ENCODE measurements at places on chromosomes 7 and 10.

- no peak for DNase-seq
These were observed 63.1 kb downstream of the MTPAP start for GRCh38 chr10:30285970-30286369.

DNA sequence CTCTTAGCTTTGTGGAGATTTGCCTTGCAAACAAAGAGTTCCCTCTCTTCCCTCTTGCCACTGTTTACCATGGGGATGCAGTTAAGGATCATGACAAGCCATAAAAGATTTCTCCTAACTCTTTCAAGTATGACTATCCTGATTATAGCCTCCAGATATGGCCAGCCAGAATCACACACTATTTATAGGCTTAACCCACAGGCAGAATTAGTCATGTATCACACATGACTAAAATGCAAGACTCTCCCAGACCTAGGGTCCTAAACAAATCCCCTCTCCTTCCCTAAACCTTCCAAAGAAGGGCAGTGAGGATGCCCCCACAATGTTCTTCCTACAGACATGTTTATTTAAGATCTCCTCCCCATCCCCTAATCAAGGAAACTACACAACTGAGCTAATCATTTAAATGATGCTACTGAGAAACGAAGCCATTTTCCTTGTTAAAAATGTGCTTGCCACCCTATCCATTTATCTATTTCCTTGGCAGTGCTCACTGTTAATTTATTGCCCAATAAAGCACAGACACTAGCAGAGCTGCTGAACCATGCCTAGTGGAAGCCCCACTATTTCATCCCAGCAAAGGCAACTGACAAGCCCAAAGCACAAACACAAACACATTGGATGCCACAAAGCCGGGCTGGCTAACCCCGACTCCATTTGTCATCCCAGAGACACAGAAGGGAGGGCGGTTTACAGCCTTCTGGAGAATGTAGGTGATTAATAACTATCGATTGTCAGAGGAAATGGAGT, 363.4 kb downstream of the KCNMA1 start:
- DNase-seq: peak; percentile 89

DNA sequence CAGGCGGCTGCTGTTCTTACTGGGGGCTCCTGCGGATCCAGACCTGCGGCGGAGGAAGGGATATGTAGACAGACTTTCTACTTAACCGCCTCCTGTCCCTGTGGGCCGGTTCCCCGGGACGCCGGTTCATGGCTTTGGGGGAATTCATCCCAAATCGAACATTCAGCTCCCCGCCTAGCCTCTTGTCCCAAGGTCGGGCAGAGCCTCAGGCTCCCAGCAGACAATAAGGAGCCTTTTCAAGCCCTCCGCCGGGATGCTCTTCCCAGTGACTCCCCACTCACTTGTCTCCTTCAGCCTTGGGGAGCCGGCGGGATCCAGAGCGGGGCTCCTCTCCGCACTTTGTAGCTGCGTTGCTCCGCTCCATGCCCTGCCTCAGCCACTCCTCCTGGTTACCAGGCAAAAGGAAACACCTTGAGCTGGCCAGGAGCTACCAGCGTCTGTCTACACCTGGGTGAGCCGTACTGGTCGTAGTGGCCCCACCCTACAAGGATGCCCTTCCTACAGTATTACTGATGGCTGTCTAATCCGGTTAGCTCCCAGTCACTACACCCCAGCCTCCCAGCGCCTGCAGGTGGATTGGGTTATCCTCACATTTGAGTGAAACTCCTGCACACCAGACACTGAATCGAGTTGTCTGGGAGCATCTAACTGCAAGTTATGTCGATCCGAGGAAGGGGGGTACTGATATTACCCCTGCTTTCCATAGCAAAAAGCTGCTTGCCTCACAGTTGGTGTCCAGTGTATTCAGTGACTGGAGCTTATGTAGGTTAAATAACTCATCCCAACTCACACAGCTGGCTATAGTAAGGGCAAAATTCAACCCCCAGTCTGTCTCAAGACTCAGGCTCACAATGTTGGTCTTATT, at the start of gene C10orf95:
Gene C10orf95 (minus strand): TSS at position 439 of the 865 bp plus-strand sequence. CDS start 450 bp downstream, outside the sequence.
- DNase-seq: no peak

- DNase-seq: no peak
These were observed 421.2 kb downstream of the IPMK start for GRCh38 chr10:57846307-57847065.

GRCh38 chr7:29794959-29795629, 11.2 kb upstream of the WIPF3 start:
- no peak for DNase-seq

DNA sequence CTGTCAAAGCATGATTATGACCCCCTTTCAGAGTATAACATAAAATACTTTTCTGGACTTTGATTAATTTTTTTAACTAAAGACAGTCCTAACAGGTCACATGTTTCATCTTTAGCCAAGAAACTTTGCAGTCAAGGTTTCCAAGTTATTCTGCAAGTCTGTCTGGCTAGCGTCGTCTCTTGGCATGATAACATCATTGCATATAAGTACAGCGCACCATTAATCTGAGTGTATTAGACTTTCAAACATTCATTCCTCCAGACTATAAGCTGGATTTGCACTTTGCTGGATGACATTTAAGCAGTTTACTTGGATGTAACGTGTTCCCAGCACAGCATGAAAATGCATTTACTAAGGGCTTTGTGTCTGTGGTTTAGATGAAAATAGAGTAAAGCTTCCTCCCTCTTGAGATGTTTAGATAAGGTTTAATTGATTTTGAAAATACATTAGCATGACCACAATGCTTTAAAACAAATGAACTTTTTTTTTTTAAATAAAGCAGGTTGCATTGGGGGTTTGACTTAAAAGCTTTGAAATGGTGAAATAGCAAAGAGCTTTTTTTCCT, 349.0 kb upstream of the MTPN start:
- DNase-seq: no peak

DNA sequence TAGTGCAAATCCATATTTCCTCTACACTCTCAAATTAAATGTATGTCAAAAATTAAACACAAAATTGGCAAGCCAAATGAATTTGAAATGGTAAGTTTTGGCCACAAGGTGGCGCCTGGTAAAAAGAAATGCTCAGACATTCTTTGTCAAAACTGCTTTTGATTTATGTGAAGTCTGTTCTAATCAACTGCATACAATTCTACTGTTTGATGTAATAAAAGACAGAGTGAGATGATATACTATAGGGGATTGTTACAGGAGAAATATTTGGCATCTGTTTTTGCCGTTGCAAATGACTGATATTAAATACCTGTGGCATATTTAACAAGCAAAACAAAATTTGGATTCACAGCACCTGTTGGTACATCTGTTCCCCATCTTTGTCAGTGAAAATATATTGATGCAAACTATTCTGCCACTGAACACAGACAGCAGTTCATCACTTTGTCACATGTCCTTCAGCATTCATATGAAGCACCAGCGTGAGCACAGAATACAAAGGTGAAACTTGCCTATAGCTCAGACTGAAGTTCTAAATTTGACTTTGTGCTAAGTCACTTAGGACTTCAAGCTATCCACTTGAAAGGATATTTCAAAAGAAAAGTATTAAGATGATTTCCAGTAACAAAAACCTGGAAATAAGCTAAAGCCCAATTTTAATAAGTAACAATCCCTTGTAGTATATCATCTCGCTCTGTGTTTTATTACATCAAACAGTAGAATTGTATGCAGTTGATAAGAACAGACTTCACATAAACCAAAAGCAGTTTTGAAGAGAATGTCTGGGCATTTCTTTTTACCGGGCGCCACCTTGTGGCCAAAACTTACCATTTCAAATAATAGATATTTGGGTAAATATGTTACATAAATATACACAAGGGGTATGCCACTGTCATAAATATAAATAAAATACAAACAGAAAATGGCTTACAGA, 10.2 kb upstream of the CH25H start:
- peak; percentile 50 for DNase-seq

DNA sequence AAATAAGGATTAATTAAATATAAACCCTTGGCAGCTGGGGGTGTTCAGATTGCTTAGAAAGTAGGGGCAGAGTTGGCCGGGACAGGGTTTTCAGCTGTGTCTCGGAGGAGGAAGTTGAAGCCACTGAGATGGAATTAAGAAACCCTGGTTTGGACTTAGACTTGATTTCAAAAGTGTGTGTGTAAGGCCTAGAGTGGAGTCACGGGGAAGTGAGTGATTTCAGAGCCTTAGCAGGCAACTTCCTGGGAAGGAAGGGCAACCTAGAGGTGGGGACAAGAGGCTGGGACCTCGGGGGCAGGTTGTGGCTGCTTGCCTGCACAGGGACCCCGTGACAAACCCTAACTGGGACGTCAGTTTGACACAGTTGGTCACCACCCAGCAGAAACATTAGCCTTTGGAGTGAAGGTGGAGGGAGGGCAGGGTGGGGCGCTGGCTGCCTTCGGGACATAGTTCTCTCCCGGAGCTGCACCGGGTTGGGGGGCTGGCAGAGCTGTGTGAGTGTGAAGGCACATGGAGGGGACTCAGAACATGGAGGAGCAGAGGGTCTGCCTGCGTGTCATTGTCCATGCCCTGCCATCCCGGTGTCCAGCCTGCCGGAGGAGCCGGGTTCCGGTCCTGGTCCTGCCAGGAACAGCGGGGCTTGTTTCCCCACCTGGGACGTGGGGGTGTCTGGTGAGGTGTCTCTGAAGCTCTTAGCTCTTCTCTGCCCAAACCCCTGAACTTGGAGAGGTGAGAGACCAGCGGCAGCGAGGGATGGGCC, 1.8 kb downstream of the BRI3 start:
- peak; percentile 46 for DNase-seq

GRCh38 chr10:59047180-59047579, 129.3 kb upstream of the PHYHIPL start:
- no peak for DNase-seq

GRCh38 chr7:70421319-70421718, 710.6 kb upstream of the GALNT17 start:
- no peak for DNase-seq

DNA sequence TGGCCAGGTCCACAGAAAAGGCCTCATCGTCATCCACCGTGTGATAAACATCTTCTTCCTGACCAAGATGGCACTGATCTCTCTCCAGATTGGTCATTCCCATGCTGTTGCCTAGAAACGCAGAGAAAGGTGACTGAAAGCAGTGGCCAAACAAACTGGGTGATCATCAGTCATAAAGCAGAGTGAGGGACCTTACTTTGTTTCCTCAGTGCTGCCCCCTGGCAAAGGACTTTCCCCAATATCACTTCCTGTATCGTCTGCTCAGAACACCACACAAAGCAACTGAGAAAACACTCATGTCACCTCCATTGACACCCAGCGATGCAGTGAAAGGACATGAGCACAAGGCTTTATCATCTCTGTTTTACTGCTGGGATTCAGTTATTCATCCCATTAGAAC, 40.0 kb upstream of the TM9SF3 start:
- DNase-seq: no peak

DNA sequence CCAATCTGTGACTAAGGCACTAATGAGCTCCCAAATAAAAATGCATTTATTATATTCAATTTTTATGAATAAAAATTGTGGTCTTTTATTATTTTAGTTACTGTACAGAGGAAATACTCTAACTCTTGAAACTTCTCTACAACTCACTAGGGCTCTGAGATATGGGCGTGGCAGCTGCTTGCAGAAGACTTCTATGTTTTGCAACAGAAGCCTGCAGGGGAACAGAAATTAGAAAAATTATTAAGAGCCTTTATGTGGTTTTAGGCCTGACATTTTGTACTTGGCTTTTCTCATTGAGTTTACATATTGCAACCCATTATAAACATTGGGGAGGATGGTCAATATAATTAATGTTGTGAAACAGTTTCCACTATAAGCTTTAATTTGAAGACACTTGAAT, 581.4 kb downstream of the TNS3 start:
- no peak for DNase-seq

- no peak for DNase-seq
These were observed 996.4 kb downstream of the KCNMA1 start for GRCh38 chr10:76641215-76641614.

- peak; percentile 82 for DNase-seq
These were observed 21.0 kb downstream of the ZCWPW1 start for GRCh38 chr7:100407285-100408180.

DNA sequence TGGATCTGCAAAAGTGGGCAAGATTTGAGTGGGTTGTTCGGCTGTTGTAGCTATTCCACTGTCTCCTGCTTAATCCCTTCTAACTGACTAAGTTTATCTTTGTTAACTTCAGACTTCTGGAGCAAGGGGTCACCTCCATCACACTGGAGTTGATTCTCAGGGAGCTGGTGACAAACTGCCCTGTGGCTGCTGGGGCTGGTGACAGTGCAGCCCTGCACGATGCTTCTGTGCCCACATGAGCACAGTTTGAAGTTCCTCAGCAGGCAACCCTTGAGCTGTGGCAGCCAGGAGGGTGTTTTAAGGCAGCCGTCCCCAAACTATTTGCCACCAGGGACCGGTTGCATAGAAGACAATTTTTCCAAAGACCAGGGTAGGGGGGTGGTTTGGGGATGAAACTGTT, 40.5 kb downstream of the ADRB1 start:
- DNase-seq: no peak

DNA sequence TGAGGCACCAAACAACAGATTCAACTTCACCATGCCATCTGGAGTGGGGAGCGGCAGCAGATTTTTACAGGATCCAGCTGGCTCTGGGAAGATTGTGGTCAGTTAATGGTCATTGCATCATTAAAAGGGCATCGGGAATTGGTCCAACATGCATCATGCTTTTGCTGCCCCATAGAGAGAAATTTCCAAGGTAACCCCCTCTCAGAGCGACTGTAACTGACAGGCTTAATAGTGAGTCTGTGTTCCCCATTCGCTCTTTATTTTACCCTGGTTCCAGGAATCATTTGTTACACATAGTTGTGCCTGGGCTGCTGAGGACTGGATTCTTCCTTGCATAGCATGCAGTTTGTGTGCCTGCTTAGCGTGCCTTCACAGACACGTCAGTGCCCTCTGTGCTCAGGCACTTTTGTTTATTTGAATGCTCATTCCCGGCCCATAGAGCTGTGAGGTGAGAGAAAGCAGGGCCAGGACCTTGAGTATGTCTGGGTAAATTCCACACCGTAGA, 49.9 kb downstream of the CDHR3 start:
- peak; percentile 94 for DNase-seq

GRCh38 chr10:6177880-6178281, 24.9 kb upstream of the PFKFB3 start:
- no peak for DNase-seq

DNA sequence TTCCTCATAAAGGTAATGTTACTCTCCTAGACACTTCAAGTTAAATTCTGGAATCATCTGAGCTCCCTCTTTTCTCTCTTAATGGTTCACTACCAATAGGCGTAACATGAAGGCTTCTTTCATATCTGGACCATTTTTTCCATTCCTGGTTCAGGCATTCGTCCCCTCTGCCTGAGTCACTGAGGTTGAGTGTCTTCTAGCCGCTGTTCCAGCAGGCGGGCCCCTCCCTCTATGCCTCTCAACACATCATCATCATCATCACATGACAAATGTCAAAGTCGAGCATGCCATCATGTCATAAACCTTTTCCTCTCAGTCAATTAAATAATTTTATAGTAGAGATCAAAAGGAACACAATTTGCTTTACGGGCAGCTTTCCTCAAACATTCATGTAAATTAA, 168.9 kb upstream of the ASAH2 start:
- DNase-seq: no peak

GRCh38 chr7:139183878-139184338, 47.1 kb upstream of the UBN2 start:
- DNase-seq: no peak

GRCh38 chr10:77398986-77399755, 238.4 kb downstream of the KCNMA1 start:
- DNase-seq: no peak

- no peak for DNase-seq
These were observed 561.9 kb upstream of the KCND2 start for GRCh38 chr7:119711104-119711503.

- no peak for DNase-seq
These were observed 10.1 kb upstream of the SEMA3A start for GRCh38 chr7:84204655-84205054.

Measured in A172 (cell line).